ENCODE measurements at places on chromosomes 4 and X.

- no peak for DNase-seq
Observed at GRCh38 chr4:54607067-54607466, 50.7 kb upstream of the KIT start.

GRCh38 chr4:153248641-153249198 lies 44.5 kb downstream of the TRIM2 start:
- no peak for DNase-seq

DNA sequence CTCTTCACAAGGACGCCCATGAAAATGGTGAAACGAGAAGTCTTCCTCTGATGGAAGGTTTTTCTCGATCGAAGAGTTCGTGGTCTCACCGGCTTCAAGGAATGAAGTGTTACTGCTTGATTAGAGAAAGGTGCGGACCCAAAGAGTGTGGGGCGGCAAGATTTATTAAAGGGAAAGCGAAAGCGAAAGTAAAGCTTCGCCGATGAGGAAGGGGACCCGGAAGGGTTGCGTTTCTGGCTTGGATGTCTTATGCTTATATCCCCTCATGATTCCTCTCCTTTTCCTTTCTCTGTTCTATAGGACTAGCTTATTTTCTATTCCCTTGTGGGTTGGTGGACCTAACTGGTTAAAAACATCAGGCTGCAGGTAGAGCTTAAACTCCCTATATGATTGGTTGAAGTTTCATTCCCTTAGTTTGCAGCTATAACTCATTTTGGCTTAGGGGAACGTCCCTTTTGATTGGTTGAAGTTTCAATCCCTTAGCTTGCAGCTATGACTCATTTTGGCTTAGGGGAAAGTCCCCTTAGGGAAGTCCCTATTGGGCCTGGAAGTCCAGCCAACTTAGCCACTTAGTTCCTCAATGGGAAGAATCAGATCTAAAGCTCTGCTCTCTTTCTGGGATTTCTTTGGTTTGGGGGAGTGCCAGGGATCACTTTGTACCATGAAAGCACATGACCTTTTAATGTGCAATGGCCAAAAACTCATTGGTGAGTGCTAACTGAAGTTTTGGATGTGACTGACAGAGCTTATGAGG lies 1025.0 kb upstream of the PCDH10 start:
- DNase-seq: no peak

GRCh38 chr4:95095348-95095974 lies 337.7 kb downstream of the BMPR1B start:
- no peak for DNase-seq

- DNase-seq: no peak
Observed at GRCh38 chr4:67273666-67274065, 271.6 kb downstream of the CENPC start.

DNA sequence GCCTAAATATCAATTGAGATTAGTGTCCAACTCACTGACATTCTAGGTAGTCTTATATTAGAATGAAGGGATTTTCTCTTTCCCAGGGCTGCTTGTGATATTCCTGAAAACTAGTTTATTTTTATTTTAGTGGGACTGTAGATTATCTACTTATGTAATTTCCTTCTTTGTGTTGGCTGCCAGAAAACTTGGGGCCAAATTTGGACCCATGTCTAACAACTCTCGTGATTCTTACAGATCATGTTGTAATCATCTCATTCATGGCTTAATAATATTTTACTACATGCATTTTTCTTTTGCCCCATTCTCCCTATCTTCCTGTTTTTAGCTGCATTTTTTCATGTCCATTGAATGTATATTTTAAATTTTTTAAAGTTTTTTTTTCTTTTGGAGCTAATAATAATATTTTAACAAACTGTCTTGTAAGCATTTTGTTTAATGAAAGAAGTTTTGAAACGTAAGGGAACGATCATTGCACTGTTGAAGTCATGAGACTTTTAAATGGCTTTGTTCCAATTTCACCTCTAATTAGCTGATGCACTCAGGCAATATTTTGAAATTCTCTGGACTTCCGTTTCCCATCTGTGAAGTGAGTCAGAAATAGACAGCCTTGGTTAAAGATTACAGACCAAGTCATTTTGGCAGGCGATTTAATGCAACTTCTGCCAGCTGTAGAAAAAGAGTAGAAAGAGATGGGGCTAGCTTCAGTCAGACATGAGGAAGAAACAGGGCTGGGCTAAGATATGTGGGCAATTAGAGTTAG lies 14.3 kb upstream of the TDO2 start:
- DNase-seq: no peak

DNA sequence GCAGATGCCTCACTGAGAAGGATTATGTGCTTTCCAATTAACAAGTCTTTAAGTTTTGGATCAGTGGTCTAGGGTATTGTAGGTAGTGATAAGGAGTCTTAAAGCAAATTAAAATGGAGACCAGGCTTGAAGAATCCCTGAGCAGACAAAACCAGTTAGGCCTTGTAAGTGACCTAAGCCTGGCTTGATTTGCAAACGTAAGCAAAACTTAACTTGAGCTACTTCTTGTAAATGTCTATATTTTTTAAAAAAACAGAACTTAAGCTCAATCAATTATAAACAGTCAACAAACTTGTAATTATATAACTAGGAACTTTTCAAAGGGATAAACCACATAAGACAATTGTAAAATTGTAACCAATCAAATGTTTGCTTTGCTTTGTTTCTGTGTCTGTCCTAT lies 72.7 kb upstream of the NALF2 start:
- DNase-seq: no peak

DNA sequence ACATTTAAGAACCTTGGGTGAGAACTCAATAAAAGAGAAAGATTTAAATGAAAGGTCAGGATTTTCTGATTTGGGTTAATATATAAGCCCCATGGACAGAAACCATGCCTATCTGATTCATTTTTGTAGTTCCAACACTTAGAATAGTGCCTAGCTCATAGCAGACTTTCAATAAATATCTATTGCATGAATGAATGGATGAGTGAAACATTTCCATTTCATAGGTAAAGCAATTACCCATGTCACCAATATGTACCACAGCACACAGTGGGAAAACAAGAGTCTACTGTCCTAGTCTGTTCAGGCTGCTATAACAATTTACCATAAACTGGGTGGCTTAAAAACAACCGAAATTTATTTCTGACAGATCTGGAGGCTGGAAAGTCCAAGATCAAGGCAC lies 63.9 kb upstream of the PTPN13 start:
- no peak for DNase-seq

GRCh38 chrX:125327891-125328290 lies 8.2 kb downstream of the TEX13C start:
- no peak for DNase-seq

DNA sequence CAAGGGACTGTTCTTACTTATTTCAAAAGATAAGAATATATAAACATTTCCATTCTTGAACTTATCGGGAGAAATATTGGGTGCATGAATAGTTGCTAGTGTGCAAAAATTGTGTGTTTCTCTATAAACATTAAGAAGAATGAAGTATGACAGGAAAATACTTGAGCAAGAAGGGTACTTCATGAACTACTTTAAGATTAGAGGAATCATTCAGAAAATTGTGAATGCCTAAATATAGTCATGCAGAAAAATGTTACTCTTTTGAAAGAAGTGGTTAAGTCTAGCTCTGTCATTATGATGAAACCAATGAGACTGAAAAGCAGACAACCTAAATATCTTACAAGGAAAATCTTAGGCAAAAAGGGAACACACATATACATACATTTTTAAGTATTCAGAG lies 207.8 kb upstream of the PCDH18 start:
- no peak for DNase-seq

DNA sequence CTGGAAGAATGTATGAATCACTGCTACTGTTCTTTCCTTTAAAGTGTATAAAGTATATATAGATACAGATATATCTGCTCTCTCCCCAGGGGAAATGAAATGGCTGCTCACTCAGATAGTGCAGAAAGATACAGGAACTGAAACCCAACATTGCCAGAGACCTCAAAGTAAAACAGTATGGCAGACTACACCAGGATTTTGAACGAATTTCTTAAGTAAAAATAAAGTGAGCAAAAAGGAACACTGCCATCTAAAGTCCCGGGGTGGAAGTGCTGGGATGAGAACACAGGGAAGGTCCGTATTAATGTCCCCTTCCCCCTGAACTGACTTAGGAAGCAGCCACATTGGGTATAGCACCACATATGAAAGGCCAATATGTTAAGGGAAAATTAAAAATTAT lies 93.4 kb downstream of the TMA16 start:
- no peak for DNase-seq

GRCh38 chr4:7354927-7355326 lies 79.8 kb downstream of the PSAPL1 start:
- no peak for DNase-seq

GRCh38 chrX:367866-368265 lies 18.8 kb downstream of the PPP2R3B start:
- DNase-seq: no peak

DNA sequence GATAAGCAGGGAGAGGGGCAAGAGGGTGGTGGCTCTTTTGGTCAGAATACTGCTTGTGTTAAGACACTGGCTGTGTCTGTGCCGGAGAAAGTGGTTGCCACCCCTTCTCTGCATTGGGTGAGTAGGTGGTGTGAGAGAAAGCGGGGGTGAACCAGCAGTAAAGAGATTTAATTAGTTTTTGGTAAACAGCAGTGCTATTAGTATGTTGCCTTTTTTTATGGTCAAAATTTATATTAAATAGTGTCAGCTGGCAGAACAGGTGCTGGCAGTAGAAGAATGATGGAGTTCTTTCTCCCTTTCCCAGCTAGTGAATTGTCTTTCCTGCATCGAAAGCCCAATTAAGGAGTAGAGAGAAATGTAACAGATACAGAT lies 181.6 kb downstream of the LARP7 start:
- DNase-seq: no peak

DNA sequence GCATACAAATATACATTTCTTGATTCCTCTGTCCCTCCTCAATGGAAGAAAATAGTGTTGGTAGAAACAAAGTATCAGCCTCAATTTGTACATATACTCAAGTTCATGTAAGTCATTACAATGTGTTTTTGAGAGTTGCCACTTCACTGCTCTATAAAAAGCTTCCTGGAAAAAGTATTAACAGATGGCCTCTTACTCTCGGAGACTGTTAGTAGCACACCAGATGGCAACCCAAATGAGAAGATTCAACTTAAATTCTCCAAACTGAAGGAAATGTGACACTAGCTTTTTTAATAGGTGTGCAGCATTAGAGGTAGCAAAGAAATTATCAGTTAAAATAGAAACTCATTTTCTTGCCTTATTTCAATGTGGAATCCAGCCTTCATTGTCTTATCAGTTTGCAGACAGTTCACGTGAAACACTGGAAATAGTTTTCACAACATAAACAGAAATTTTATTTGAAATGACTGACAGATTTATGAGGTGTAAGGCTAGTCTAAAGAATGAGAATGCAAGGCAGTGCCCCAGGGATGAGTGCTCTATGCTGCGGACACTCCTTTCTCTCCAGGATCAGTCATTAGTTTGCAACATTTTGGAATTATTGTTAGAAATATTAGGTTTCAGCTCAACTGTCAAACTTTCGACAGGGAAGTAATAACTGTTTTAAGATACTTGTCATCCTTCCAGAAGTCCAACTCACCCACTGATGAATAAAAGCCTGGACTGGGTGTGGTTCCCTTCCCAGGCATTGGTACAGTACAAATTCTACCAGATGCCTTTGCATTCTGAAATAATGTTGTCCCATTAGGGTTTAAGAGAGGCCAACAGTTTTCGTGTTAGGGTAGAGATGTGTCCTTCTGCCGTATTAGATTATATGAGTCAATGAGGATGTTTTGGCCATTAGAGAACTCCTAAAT lies 50.9 kb downstream of the IDS start:
- DNase-seq: no peak

DNA sequence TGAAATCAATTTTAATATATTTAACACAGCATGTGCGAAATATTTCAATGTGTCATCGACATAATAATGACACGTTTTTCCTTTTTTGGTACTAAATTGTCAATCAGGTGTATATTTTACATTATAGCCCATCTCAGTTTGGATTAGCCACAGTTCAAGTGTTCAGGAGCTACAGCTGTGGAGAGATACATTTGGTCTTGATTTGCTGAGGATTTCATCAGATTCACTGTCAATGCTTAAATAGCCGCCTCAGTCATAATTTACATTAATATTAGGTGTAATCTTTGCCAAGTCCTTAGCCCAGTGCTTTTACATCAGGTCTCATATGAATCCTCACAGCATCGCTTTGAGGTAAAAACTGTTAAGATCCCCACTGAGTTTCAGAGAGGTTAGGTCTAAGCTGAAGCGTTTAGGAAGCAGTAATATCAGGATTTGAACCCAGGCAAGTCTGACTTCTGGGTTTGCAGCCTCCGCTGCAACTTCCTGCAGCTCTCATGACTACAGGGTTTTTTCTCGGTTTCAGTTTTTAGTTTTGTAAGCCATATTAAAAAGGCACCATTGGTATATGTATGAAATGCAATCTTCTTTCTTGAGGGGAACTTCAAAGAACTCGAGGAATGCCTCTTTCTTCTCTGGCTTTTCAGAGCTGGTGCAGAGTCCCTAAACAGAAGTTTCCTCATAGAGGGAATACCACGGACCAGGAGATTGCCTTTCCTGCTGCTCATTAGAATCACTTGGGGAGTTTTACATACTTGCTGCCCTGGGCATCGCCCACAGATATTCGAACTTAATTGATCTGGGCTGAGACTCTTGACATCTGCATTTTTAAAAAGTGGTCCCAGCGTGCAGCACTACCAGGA lies 6.4 kb downstream of the MTM1 start:
- DNase-seq: no peak

GRCh38 chrX:16712548-16713155 lies at the start of gene CTPS2:
Gene CTPS2, minus strand, starts transcription at chrX:16712669. Its CDS starts 9,767 bp downstream, at chrX:16702902.
- no peak for DNase-seq

GRCh38 chr4:159281771-159282170 lies 178.9 kb downstream of the RAPGEF2 start:
- no peak for DNase-seq

GRCh38 chrX:30735839-30736238 lies 82.6 kb downstream of the GK start:
- DNase-seq: peak; percentile 39

DNA sequence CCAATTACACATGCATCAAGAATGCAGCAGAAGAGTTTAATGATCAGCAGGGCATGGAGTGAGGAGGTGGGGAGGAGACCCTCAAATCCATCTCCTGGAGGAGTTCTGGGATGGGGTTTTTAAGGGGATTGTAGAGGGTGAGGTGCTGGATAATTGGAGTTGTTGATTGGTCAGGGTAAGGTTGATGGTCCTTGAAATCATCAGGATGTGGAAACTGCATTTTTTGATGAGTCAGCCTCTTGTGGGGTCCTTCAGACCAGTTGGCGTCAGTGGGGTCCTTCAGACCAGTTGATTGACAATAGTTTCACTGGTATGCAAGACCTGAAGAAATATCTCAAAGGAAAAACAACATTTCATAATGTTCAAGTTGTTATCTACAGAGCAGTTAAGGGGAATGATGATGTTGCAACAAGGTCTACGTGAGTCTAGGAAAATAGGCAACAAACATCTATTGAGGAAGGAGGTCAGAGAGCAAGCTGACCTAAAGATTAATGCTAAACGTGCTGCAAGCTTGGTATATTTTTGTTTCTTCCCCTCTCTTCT lies 88.3 kb downstream of the NRK start:
- no peak for DNase-seq

GRCh38 chr4:53076374-53076958 lies 214.3 kb downstream of the RASL11B start:
- DNase-seq: no peak

Measured in stimulated activated CD8-positive, alpha-beta memory T cell treated with anti-CD3 and anti-CD28 coated beads, Interleukin-15, amount 100 ng/mL, for 24 hours (primary cell).